ENCODE measurements at places on chromosomes 2 and 18. TPM values are rescaled to one million over a fixed set of nuclear protein-coding genes. Genes with fewer than 3 reads are reported as not detected.

SCG2 gene
- total RNA-seq: not detected

RGPD4 gene
- 0.19 TPM for total RNA-seq

GRCh38 chr2:226758921-226759640, 40.5 kb downstream of the IRS1 start:
- no peak for DNase-seq

DNA sequence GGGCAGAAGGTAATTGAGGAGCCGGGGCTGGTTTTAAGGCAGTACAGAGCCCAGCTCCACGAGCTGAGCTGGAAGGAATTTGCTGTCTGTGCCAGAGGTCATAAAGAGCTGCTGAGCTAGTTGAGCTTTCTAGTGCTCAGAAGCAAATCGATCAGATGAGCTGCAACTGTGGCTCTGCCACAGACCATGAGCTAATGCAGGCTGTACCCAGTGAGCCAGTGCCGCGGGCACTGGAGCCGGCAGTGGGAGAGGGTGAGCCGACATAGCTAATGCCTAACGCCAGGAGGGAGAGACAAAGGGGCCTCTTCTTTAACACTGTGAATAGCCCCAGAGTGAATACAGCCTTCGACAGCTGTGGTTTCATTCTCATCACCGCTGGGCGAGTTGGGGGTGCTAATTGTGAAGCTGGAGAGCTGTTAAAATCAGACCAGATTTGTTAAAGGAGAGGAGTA, 410.1 kb upstream of the TCF4 start:
- no peak for DNase-seq

GRCh38 chr2:233844064-233844807, 10.1 kb downstream of the HJURP start:
- no peak for DNase-seq

Data from activated naive CD4-positive, alpha-beta T cell treated with anti-CD3 and anti-CD28 coated beads for 36 hours (primary cell).